ENCODE measurements at places on chromosomes 3 and 15.

DNA sequence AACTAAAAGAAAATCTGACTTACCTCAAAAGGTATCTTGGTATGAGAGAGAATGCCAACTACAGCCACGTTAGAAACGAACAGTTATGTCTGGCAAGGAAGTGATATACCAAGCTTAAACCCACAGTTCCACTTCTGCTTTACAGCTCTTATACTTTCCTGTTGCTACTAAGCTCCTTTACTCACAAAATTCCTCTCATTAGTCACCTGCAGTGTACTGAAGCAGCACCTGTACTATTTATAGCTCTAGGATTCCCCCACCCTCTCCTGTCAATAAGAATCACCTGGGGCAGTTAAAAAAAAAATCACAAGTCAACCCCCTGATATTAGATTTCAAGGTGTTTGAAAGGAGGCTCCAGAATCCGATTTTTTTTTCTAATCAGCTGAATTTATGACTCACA, 2.9 kb upstream of the TMEM266 start:
- DNase-seq: no peak

DNA sequence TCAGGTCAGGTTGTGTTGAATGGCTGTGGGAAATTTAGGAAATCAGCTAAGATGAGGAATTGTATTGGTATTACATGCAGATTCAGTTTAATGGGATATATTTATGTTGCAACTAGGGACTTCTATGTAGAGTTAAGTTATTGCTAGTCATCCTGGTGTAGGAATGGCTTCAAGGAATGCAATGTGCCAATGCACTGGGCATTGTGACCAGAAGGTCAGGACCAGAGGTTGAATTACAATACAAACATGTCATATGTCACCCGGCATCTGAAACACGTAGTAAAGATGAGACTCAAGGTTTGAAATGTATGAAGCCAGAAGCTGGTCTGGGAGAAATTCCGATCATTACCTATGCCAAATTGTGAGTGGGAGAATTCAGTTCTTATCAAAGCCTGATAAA, 11.7 kb upstream of the GAP43 start:
- DNase-seq: no peak

GRCh38 chr3:120157681-120158080, 63.4 kb upstream of the GSK3B start:
- DNase-seq: no peak

- no peak for DNase-seq
Measured at GRCh38 chr3:30642849-30643361, 36.5 kb downstream of the TGFBR2 start.

DNA sequence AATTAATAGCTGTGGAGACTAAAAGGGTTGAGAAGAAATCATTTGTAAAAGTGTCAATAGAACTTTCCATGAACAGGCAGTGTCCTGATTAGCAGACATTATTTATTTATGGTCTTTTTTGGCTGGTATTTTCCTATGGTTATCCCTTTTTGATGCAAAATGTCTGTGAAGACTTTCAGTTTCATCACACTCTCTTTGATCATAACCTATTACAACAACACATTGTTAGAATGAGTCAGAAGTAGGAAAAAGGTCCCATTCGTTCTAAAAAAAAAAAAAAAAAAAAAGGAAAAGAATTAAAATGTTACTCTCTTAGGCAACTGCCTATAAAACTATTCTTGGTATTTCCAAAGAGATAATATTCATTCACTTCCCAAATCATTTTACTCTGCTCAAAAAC, 62.1 kb downstream of the SLC49A4 start:
- DNase-seq: no peak

- DNase-seq: no peak
Measured at GRCh38 chr15:85407421-85408269, 27.2 kb downstream of the AKAP13 start.

GRCh38 chr3:138367911-138368310, 19.5 kb downstream of the MRAS start:
- no peak for DNase-seq

- DNase-seq: no peak
Measured at GRCh38 chr3:190384309-190384756, 3.6 kb upstream of the CLDN16 start.

GRCh38 chr3:101458387-101458786, 54.6 kb downstream of the SENP7 start:
- no peak for DNase-seq

GRCh38 chr3:4772171-4772804, 206.9 kb upstream of the BHLHE40 start:
- peak; percentile 5 for DNase-seq

DNA sequence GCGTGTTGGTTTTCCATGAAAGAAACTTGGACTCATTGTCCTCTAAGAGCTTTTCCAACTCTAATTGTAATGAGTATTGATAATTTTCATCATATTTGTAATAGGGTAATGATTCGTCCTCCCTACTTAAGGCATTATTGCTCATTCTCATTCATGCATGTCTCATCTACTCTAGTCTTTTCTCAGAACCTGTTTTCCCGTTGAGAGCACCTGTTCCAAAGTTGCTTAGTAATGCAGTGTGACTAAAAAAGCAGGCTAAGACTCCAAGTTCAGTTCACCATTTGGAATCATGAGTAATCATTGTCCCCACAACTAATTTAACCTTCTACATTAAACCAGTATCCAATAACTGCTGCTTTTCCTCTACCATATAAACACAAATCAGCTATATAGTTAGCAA, 84.0 kb downstream of the FILIP1L start:
- DNase-seq: no peak

GRCh38 chr3:39104961-39105686, 2.3 kb downstream of the GORASP1 start:
- DNase-seq: no peak
